ENCODE measurements at places on chromosomes 1 and 21. TPM values are rescaled to one million over a fixed set of nuclear protein-coding genes. Genes with fewer than 3 reads are reported as not detected.

Gene CATSPERE
- 1.8 TPM for polyA plus RNA-seq

- DNase-seq = no peak
These were observed 659 bp downstream of the FAF1 start for GRCh38 chr1:50959303-50959912.

Gene CNN3
- 287 TPM for polyA plus RNA-seq

Gene TLCD4
- polyA plus RNA-seq = 5.5 TPM

DNA sequence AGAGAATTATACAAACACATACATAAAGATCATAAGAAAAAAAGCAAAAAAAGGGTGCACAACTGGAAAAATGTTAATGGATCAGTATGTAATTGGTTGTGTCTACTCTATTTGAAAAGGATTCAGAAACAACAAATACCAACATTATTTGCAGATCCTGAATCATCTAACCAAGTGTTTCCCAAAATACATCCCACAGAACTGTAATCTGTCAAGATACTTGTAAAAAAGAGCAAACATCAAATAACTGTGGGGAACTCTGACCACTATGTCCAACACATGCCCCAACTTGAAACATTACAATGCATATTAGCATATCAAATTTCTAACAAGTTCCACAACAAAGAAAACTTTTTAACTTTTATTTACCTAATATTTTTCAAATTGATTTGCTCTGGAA lies 22.6 kb downstream of the ANKRD13C start:
- no peak for DNase-seq

Gene SLFNL1
- 1.0 TPM for polyA plus RNA-seq

DNA sequence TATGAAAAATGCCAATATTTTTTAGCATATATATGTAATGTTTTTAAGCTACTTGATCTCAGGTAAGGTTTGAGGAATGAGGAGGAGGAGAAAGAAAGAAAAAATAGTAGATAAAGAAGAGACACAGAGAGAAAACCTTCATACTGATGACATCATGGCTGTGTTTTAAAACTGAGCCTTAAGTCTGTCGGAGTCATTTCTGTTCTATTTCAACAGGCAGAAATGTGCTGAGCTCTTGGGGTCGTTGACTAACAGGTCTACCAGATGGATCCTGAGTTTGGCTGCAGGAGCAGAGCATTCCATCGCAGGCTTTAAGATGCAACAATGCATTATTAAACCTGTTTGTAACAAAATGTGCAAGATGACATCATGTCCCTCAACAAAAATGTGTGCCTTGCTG lies 356.0 kb downstream of the TGFB2 start:
- no peak for DNase-seq

Gene BRDT
- not detected for polyA plus RNA-seq

GRCh38 chr1:222105393-222105737 lies 363.5 kb upstream of the DUSP10 start:
- DNase-seq = no peak

DNA sequence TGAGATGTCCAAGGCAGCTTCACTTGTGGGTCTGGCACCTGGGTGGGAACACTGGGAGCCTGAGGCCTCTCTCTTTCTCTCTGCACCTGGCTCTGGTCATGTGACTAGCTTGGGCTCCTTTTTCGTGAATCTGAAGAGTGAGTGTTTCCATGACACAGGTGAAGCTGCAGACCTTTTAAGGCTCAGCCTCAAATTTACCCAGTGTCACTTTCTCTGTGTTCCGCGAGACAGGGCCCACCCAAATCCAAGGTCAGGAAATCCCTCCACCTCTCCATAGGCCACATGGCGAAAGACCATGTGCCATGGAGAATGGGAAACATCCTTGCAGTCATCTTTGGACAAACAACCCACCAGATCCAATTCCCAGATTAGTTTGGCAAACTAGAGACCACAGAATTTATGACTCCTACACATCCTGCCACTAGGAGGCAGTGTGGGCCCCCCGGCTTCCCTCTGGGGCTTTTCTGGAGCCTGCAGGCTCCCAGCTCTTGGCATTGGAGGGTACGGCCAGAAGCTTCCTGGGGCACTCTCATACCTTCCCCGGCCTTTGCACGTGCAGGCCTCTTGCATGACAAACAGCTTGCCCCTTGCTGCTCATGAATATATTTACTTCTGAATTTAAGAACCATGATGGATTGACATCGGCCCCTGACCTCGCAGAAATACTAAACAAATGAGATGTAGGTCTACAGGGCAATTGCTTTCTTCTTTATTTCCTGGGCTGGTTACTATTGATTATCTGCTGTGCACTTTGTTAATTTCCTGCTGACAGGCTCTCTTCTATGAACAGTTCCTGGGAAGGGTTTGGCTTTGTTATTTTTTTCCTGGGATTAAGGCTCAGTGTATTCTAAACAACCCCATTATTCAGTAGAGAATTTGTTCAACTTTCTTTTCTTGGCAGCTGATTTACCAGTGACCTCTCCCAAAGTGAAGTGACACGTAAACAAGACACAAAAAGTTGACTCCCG lies 180.7 kb downstream of the KAZN start:
- DNase-seq = no peak

GRCh38 chr21:34536311-34536710 lies 24.3 kb upstream of the KCNE1 start:
- DNase-seq = no peak

- no peak for DNase-seq
These were observed 56.3 kb downstream of the SLC9A1 start for GRCh38 chr1:27098431-27099134.

GRCh38 chr1:109252893-109253802 lies 3.8 kb downstream of the CELSR2 start:
- no peak for DNase-seq

Gene NR5A2
- polyA plus RNA-seq = 2.4 TPM

Gene FBXO42
- polyA plus RNA-seq = 25.0 TPM

Data from renal pelvis (tissue), 12 donors.